Stimulated activated CD8-positive, alpha-beta memory T cell treated with anti-CD3 and anti-CD28 coated beads, Interleukin-2, amount 100 ng/mL, for 48 hours (primary cell): ENCODE measurements at places on chromosomes 1 and 21.

GRCh38 chr1:153888533-153888932, 34.2 kb downstream of the GATAD2B start:
- DNase-seq = no peak

DNA sequence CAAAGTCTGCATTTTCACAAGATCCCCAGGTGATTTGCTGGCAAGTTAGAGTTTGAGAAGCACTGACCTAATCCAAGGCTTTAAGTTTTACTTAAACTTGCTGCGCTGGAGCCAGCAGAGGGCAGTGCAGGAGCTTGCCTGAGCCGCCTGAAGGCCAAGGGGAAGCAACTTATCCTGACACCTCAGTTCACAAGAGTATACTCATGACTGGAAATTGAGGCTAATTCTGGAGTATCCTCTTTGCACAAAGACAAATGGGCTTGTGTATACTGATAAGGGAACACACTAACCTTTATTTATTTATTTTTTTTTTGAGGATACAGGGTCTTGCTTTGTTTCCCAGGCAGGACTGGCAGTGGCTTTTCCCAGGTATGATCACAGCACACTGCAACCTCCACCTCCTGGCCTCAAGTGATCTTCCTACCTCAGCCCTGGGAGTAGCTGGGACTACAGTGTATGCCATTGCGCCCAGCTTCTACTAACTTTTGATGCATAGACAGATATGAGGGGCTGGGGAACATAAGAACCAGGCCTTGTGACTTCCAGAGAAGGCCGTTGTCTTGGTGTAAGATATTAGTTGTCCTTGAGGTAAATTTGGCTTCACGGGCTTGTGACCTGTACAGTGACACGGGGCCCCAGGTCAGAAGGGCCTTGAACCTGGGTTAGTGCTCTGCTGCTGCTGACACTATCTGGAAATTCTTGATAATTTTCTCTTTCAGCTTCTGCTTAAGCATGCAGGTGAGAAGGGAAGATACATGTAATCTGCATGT, 29.0 kb upstream of the SLAMF1 start:
- peak; percentile 54 for DNase-seq

DNA sequence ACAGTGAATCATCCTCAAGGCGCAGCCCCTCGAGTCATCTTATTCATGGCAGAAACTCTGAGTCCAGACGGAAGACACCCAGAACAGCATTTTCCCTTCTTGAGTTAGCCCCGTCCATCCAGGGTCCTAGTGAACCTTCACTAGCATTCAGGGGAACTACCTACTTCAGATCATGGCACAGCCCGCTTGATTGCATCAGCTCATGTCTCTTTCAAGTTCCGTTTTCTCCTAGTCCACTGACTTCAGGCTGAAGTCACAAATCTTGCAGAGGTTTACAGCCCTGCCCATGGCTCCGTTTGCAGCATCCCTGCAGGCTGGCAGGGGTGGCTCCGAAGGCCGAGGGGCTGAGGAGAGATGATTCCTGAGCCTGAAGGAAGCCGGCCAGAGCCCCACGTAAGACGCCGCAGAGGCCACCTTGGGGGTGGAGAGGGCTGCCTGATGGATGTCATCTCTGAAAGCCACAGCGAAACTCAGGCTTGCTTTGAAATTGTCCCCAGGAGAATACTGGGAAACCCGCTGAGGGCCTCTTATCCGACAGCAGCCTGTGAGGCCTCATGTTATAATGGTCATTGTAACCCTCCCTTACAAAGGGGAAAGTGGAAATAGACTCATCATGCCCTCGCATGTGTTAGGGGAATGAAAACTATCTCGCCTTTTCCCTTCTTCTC, 310.2 kb upstream of the AJAP1 start:
- DNase-seq = no peak

- no peak for DNase-seq
Observed at GRCh38 chr1:226563666-226564065, 15.1 kb downstream of the STUM start.

DNA sequence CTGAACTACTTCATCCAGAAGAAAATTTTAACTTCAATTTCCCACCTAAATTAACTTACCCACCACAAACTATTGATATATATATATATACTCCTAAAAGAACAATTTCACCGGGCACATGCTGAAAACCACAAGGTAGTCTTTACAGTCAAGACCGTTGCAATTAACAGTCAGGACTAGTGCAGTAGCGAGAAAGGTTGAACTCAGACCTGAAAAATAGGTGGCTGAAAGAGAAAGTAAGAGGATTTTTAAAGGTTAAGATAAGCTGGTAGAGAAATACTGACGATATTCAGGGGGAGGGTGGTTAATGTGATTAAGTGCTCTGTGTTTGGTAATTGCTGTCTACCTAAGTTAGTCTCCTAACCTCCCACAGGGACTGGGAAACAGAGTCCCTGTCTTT, 1153.5 kb upstream of the TMPRSS15 start:
- DNase-seq = no peak

- DNase-seq = no peak
Observed at GRCh38 chr1:234295068-234295467, 78.2 kb upstream of the COA6 start.

DNA sequence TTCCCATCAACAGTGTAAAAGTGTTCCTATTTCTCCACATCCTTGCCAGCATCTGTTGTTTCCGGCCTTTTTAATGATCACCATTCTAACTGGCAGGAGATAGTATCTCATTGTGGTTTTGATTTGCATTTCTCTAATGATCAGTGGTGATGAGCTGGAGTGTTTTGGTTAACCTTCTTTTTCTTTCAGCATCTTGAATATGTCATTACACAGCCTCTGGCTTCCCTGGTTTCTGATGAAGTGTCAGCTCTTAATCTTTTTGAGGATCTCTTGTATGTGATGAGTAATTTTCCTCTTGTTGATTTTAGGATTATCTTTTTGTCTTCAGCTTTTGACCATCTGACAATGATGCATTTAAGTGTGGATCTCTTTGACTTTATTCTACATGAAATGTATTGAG, 133.2 kb upstream of the GRIK3 start:
- DNase-seq = no peak

- no peak for DNase-seq
Observed at GRCh38 chr1:32063261-32063681, 9.5 kb upstream of the TMEM39B start.
